ENCODE measurements at places on chromosomes 1 and 21.

GRCh38 chr1:234616644-234617043, 6.7 kb upstream of the IRF2BP2 start:
- DNase-seq = no peak

DNA sequence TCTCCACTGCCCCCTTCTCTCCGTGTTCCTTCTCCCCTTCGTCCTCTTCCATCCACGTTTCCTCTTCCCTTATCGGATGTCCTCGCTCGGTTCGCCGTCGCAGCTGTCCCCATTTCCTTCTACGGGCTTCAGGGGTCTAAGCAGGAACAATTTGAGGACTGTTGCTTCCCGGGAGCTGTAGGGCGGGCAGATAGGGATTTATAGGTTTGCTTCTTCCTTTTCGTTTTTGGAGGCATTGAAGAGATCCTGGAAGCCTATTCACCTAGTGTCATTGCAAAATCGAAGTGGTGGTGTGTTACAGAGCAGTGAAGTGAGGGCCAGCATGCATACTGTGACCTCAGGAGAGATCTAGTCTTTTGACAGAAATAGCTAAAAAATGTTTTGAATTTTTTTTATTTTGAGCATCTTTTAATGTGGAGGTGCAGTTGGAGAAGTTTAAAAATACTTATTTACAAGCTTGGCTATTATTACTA, 897 bp downstream of the ZYG11B start:
- DNase-seq = no peak

DNA sequence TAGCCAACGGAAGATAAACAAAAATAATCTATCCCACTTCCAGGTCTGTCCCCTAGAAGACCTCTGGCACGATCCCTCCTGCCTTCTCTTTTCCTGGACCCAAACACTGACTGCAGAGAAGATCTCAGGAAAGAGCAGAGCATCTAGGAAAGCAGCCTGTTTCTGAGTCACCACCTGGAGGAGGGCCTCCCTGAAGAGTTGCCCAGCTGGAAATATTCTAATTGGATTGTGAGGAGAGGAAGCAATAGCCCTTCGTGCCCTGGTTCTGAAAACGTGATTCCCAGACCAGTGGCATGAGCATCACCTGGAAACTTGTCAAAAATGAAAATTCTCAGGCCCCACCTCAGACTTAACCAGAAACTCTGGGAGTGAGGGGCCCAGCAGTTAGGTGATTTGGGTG, 411.1 kb downstream of the SETD4 start:
- DNase-seq = peak; percentile 61

- DNase-seq = no peak
Measured at GRCh38 chr1:221669441-221669840, 72.4 kb downstream of the DUSP10 start.

DNA sequence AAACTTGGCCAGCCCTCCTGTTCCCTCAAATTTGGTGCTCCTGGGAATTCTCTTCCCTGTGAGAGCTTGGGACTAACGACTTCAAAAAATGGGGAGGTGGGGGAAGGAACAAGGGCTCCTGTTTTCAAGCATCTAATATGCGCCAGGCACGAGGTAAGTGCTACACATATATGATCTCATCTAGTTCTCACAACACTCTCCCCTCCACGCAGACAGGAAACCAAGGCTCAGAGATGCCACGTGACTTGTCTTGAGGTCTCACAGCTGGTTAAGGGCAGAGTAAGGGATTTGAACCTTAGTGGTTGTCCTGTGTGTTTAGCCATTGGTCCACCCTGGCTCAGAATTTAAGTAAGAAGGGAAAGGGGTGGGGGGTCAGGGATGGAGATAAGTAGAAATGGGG, 125.9 kb downstream of the DMRTB1 start:
- DNase-seq = no peak

GRCh38 chr1:2630498-2631135, 2.2 kb downstream of the MMEL1 start:
- no peak for DNase-seq

- DNase-seq = no peak
Measured at GRCh38 chr1:30046751-30047150, 676.6 kb downstream of the MATN1 start.

GRCh38 chr1:171263901-171264300, 15.6 kb downstream of the FMO1 start:
- DNase-seq = no peak

DNA sequence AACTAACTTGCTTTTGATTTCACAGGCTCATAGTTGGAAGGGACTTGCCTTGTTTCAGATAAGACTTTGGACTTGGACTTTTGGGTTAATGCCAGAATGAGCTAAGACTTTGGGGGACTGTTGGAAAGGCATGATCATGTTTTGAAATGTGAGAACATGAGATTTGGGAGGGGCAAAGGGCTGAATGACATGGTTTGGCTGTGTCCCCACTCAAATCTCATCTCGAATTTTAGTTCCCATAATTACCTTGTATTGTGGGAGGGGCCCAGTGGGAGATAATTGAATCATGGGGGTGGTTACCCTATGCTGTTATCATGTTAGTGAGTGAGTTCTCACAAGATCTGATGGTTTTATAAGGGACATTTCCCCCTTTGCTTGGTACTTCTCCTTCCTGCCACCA, 222.1 kb downstream of the GRIK1 start:
- DNase-seq = no peak

- DNase-seq = no peak
Measured at GRCh38 chr1:111085676-111086075, 54.2 kb downstream of the DRAM2 start.

- DNase-seq = no peak
Measured at GRCh38 chr1:45914836-45915235, 111.4 kb downstream of the MAST2 start.

- DNase-seq = no peak
Measured at GRCh38 chr1:209162651-209163050, 420.9 kb upstream of the CAMK1G start.

DNA sequence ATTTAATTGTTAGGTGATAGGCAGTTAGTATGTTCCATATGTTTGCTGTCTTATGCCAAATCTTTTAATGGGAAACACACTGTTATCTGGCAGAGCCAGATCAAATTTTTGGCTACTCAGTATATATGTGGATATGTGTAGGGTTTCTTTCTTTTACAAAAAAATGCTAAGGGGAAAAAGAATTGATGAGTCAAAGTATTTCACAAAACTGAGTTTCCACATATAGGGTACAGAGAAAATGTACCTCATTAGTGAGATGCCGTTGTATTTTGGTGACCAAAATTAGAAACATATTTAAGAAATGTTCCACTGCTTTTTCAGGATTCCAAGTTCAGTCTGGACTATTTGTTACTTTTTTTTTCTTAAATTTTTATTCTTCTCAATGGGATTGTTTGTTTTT, 201.2 kb upstream of the PTGFR start:
- DNase-seq = no peak

- DNase-seq = peak; percentile 90
Measured at GRCh38 chr1:99808391-99809115, 41.6 kb upstream of the AGL start.

DNA sequence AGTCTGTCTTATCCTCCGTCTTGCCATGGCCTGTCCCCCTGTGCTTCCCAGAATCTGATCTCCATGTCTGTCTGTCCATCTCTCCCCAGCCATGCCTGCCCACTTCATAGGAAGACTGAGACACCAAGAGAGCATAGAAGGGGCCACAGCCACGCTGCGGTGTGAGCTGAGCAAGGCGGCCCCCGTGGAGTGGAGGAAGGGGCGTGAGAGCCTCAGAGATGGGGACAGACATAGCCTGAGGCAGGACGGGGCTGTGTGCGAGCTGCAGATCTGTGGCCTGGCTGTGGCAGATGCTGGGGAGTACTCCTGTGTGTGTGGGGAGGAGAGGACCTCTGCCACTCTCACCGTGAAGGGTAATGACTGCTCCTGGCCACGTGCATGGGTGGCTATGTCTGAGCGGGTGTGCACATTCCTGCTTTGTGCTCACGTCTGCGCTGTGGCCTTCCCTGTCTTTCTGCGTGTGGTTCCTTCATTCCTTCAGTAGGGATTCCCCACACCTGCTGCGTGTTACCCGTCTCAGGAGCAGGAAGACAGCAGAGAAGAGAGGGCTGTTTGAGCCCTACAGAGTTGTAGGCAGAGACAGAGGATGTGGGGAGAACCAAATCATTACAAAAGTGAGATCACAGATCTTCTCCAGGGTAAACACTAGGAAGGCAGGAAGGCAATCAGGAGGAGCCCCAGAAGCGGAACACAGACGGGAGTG, 80.8 kb downstream of the OBSCN start:
- DNase-seq = no peak

DNA sequence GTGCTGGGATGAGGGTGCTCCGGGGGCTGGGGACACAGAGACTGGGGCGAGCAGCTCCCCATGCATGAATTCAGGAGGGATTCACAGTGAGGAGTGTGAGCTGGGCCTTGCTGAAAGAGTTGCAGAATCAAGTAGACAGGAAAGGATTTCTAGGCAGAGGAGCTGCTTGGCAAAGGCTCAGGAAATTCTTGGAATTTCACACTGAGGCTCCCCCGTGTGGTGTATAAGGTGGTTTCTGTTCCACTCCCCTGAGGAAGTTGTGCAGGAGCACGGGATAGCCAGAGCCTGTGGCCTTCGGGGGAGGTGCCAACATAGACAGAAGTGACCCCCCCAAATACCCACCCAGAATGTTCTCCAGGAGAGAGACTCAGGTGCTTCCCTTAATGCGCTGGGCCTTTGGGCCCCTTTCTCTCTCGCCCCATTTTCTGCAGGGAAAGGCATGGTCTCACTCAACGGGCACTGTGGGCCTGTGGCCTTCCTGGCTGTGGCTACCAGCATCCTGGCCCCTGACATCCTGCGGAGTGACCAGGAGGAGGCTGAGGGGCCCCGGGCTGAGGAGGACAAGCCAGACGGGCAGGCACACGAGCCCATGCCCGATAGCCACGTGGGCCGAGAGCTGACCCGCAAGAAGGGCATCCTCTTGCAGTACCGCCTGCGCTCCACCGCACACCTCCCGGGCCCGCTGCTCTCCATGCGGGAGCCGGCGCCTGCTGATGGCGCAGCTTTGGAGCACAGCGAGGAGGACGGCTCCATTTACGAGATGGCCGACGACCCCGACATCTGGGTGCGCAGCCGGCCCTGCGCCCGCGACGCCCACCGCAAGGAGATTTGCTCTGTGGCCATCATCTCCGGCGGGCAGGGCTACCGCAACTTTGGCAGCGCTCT, 58.5 kb upstream of the ACTL8 start:
- peak; percentile 55 for DNase-seq

DNA sequence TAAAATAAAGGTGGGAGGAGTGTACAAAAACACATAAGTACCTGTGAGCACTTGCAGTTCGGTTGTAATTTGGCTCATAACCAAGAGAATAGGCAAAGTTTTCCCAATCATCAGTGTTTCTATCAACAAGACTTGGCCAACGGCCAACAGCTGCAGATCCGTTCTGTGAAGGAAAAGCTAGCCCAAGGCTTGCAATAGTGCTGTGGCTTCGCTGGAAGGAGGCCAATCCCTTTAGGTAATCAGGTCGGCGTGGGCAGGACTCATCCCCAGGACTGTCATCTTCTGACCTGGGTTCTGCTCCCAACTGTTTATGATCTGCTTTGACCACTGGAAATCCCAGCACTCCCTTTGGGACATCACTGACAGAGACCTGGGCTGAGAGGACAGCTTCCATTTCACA, 107.8 kb downstream of the LYST start:
- DNase-seq = peak; percentile 6

DNA sequence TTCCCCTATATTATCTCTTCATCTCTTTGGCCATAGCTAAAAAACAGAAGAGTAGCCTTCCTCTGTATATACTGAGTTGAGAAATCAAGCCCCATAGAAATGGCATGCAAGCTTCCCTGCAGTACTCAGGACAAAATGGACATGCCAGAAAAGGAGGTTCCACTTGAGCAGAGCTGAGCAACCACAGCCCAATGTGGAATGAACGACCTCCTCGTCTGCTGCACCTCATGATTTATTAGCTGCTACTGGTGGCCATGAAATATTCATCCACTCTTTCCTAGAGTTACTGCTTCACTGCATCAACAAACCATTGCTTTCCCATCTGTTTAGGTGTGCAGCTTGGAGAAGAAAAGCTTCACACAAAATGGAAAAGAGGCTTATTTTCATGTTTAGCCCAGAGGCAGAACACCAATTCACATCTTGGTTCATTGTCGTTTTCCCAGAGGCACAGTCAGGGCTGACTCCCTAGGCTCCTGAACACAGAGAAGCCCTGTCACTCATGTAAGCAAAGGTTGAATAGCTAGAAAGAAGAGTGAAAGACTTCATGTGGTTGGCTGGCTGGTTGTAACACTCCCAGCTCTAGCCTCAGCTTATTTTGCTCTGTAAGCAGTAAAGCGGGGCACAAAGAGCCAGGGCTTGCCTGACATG, 148.0 kb downstream of the TSEN15 start:
- no peak for DNase-seq

- DNase-seq = no peak
Measured at GRCh38 chr1:168321945-168322344, 41.3 kb downstream of the TBX19 start.

DNA sequence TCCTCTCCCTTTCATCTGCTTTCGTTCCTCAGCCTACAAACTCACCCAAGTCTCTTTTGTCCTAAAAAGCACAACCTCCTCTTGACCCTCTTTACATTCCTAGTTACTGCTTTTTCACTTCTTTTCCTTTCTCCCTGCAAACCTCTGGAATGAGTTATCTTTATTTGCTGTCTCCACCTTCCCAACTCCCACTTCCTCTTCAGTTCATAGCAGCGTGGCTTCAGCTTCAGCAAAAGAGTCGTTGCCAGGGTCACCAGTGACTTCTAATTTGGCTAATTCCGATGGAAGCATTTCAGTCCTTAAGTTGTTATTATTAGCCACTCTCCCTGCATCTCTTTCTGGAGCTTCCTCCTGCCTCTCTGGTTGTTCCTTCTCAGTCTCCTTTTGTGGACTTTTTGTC, 6.2 kb upstream of the TMEM54 start:
- DNase-seq = no peak

DNA sequence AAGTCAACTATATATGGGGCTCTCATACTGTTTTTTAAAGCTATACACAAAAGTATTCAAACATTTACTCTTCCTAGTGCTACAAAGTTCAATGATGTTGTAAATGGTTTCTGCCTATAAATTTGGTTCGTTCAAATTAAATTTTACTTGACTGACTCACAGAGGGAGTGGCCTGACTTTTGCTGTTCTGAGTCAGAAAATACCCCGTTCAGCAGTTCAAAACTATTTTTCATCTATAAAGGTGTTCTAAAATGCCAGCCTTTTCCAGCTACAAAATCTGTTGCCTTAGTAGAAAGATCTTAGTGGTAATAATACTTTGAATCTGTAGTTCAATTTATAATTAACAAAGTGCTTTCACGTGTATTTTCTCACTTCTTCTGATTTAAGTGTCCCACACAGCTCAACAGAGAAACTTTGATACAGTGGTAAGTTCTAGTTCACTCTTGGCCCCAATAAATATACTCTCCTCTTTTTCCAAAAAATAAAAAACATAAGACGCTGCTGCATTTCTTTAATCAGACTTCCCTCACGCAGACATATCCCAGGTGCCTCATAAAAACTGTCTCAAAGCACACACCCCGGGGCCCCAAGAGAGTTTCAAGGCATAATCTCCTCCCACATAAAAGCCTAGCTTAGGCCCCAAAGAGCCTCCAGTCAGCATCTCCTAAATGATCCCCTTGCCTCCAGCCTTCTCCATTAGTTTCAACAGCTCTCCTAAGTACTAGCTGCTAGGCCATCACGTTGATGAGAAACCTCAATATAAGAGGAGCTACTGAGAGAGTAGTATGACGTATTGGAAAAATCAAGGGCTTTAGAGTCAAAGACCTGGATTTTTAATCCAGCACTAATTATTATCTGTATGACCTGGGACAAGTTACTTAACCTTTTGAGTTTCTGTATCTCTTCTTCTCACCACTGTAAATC, 3.2 kb downstream of the PTP4A2 start:
- peak; percentile 42 for DNase-seq
